ENCODE measurements at places on chromosomes 2 and 18.

DNA sequence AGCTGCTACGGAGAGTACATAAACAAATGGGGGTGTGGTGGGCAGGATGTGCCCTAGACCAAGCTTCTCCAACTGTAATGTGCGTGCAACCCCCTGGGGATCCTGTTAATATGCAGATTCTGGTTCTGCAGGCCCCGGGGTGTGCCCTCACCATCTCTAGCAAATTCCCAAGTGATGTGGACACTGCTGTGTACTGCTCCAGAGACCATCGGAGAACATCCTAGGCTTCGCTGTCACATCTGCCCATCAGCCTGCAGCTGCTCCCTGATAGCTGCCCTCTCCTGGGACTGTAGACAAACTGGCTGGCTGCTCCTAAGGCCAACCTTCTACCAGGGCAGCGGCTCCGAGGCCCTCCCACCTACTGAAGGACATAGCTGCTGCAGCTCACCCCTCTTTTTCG is 3.2 kb downstream of the HS1BP3 start:
- no peak for DNase-seq

DNA sequence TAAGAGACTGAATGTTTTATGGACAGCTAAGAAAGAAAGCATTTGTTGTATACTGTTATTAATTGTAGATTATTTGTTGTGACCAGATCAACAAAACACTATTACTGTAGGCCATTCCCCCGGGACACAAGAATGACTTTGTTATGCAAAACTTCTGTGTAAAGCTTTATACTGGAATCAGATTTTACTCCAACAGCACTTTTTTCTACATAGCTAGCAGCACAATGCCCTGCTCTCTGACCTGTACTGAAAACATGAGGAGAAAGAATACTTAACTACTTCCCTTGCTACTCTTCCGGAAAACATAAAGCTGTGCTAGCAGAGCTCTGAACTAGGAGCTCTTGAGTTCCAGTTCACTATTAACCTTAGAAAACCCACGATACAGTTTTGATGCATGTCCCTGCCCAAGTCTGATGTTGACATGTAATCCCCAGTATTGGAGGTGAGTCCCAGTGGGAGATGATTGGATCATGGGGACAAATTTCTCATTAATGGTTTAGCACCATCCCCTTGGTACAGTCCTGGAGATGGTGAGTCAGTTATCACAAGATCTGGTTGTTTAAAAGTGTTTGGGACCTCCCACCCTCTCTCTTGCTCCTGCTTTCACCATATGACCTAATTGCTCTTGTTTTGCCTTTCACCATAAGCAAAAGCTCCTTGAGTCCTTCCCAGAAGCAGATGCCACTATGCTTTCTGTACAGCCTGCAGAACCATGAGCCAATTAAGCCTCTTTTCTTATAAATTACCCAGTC is 601.1 kb upstream of the PIK3C3 start:
- DNase-seq, result no peak

- DNase-seq, result no peak
Measured at GRCh38 chr2:46886268-46887027, 29.2 kb downstream of the MCFD2 start.

DNA sequence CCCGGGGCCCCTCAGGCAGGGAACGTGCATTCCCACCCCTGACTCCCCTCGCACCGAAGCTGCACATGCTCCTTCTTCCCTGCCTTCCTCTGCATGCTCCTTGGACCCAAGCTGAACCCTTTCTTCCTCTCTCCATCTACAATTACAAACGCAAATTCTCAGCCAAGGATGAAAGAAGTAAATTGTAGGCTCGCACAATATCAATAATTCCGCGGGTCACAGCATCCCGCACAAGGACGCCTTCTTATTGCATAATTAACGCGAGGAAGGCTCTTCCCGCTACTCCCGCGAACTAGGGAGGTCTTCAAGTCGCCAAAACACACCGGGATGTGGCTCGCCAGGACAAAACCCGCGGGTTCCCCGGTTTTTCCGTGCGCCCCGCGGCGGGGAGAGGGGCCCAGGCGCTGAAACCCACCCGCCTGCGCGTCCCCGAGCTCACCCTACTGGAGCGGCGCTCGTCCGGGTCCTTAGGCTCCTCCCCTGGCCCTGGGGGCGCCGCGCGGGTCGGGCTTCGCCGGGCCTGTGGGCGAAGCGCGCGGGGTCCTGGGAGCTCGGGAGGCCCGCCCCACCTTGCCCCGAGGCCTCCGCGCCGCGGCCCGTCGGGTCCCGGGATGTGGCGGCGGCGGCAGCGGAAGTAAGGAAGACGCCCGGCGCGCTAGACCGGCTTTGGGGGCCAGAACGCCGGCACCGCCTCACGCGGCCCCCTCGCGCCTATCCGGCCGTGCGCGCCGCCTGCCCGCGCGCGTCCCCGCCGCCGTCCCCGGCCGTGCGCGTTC is at the start of gene CHST10:
CHST10 (minus strand) TSS at position 734 of the 776 bp plus-strand sequence. CDS start 10,993 bp downstream, outside the sequence.
- peak; percentile 40 for DNase-seq

DNA sequence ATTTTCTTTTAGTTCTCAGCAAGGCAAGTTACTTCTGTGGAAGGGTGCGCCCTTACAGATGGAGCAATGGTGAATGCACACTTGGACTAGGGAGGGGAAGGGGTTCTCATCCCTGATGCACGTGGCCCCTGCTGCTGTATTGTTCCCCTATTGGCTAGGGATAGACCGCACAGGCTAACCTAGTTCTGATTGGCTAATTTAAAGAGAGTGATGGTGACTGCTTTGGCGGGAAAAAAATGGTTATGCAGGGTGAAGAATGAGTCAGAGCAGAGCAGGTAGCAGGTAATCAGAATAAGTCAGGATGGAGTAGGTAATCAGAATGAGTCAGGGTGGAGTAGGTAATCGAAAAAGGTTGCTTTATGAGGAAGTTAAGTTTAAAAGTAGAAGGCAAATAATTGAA is 171.5 kb downstream of the MTCL1 start:
- DNase-seq, result no peak

DNA sequence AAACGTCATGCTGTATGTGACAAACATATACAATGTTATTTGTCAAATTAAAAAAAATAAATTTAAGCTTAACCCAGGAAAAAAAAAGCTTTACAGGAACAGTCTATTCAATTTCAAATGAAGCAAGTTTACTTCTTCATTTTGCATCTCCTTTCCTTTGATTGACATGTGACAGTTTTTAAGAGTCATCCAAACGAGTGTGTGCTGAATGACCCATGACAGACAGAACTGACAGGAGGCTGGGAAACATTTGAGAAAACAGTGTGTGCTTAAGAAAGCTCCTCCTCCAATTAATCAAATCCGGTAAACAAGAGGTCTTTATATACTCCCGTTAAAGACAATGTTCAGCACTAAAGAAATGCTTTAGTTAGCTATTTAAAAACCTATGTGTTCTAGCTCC is 177.7 kb downstream of the SRBD1 start:
- no peak for DNase-seq

- no peak for DNase-seq
Measured at GRCh38 chr2:69139778-69140670, 127.0 kb downstream of the ANTXR1 start.

GRCh38 chr18:24497031-24497754 is 36.8 kb downstream of the HRH4 start:
- no peak for DNase-seq

- DNase-seq, result no peak
Measured at GRCh38 chr2:144524118-144525009, 4.4 kb upstream of the ZEB2 start.

- DNase-seq, result no peak
Measured at GRCh38 chr2:67256892-67257291, 140.2 kb upstream of the ETAA1 start.

GRCh38 chr2:236473691-236474090 is 95.9 kb upstream of the ACKR3 start:
- DNase-seq, result no peak

- DNase-seq, result no peak
Measured at GRCh38 chr2:152867397-152867796, 149.0 kb downstream of the ARL6IP6 start.

GRCh38 chr2:206799083-206799482 is 33.7 kb downstream of the FASTKD2 start:
- peak; percentile 25 for DNase-seq

DNA sequence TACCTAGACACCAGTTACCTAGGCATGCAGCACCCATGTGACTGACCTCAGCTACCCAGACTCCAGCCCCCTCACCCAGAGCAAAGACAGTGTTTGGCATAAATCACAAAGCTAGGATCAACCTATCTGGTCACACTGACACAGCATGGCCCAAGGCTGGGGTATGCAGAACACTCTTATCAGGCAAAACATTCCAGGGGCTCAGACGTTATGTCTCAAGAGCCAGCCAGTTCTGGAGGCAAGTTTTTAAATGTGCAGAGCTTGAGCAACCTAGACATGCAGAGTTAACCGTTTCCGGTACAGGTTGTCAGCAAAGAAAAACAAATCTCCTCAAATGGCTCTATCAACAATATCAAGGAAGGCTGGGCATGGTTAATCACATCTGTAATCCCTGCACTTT is 92.8 kb downstream of the AP1S3 start:
- DNase-seq, result no peak

GRCh38 chr2:171315781-171316180 is 118.0 kb downstream of the METTL8 start:
- no peak for DNase-seq

DNA sequence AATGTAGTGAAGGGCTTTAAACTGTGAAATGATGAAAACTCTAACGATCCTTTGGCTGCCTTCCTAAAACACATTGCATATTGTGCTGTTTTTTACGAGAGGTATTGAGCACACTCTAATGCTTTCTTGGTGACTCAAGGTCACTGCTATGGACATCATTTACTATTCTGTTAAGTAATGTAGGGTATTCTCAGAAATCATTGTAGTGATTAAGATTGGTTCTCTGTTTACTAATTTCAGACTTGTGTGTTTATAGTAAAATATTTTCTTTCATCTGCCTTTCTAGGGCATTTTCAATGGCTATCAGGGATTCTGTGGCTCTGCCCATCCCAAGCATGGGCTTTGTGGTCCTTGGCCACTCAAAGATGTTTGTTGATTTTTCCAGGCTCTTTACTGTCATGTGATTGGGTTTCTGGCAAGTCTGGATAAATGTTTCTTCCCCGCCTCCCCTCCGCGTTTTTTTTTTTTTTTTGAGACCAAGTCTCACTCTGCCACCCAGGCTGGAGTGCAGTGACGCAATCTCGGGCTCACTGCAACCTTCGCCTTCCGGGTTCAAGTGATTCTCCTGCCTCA is 29.3 kb downstream of the UBE2F start:
- peak; percentile 21 for DNase-seq

- no peak for DNase-seq
Measured at GRCh38 chr2:126900646-126901319, 2.1 kb downstream of the TEX51 start.

- DNase-seq, result peak; percentile 70
Measured at GRCh38 chr2:191678437-191679100, 633 bp downstream of the NABP1 start.

- DNase-seq, result no peak
Measured at GRCh38 chr2:166647935-166648334, 153.9 kb upstream of the SCN7A start.

- DNase-seq, result no peak
Measured at GRCh38 chr2:42918671-42919318, 126.4 kb upstream of the HAAO start.

DNA sequence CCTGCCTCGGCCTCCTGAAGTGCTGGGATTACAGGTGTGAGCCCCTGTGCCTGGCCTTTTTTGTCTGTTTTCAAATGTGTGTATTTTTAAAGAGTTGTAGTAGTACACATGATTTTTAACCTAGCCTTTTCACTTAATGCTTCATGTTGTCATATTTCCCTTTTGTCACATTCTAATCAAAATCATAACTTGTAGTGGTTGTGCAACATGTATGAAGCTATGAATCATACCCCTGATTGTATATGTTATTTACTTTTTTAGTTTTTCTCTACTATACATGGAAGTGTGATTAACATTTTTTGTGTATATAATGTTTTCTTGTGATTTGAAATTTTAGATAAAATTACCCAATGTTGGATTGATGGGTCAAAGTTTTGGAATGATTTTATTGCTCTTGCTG is 8.5 kb downstream of the GEN1 start:
- DNase-seq, result no peak

DNA sequence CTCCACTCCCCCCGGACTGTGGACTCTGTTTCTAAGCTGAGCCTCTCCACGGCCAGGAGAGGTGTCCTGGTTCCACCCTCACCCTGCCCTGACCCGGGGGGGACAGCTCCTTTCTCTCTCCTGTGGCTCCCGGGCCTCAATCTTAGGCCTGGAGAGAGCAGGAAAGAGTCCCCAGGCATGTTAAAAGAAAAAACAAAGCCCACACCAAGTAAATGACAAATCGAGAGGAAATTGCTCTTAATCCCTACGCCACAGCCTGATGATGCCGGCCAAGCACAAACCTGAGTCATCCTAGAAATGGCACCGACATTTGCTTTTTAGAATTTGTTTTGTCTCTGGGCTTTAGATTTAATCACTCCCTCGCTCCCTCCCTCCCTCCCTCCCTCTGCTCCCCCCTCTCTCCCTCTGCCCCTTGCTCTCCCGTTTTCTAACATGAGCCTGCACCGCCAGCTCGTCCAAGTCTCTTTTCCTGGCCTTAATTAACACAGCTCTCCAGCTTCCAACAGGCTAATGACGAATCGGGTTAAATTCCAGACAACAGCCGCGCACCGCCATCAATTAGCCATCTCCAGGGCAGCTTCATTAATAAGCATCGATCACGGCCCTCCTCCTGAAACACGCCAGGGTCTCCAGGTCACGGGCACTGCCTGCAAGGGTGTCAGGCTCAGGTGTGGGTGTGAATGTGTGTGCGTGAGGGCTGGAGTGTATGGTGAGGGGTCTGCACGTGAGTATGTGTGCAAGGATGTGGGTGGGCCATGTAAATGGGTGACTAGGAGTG is 230.8 kb downstream of the CELF4 start:
- DNase-seq, result no peak

DNA sequence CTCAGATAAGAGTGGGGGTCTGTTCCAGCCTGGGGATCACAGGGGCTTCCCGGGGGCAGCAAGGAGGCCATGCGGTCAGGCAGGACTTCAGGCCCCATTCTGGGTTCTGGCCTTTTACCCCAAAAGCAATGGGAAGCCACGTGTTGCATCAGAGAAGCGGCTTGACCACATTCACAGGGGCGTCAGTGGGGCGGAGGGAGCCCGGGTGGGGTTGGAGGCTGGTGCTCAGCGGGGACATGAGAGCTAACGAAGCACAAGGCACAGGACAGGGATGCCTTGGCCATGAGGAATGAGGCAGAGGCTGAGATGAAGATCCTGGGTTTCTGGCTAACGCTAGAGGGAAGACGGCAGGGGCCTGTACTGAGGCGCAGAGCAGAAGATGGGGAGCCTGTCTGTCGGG is 6.1 kb downstream of the HJURP start:
- no peak for DNase-seq

DNA sequence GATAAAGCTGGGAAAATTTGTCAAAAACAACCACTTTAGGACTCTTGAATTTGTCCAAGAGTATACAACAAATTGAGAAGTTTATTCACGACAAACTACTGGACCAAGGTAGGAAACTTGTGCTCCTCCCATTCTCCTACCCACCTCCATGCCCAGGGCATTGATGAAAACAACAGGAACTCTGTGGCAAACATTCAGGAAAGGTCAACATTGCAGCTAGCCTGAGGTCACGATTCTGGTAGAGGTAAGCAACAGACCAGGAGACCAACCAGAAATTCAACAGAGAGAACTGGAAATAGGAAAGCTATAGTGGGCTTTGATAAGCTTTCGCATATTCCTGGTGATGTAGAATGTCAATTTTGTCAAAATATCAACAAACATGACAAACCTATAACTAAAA is 209.1 kb upstream of the CTAGE1 start:
- DNase-seq, result no peak

- DNase-seq, result no peak
Measured at GRCh38 chr18:73645160-73645715, 502.4 kb downstream of the FBXO15 start.

GRCh38 chr2:2320486-2321199 is 10.4 kb downstream of the MYT1L start:
- no peak for DNase-seq
